Occipital lobe (tissue), 3 donors: ENCODE measurements at places on chromosomes 4 and X. TPM values are rescaled to one million over a fixed set of nuclear protein-coding genes. Genes with fewer than 3 reads are reported as not detected.

- no peak for DNase-seq
These were observed 209.5 kb downstream of the PARM1 start for GRCh38 chr4:75142382-75142781.

The CXorf65 gene
- total RNA-seq = not detected

The TMEM31 gene
- total RNA-seq = not detected

GRCh38 chrX:101483705-101484104 lies 1.6 kb upstream of the ARMCX4 start:
- no peak for DNase-seq

The FGFBP1 gene
- not detected for total RNA-seq

The UGT8 gene
- total RNA-seq = 5.1 TPM

The CFAP47 gene
- total RNA-seq = 2.2 TPM

DNA sequence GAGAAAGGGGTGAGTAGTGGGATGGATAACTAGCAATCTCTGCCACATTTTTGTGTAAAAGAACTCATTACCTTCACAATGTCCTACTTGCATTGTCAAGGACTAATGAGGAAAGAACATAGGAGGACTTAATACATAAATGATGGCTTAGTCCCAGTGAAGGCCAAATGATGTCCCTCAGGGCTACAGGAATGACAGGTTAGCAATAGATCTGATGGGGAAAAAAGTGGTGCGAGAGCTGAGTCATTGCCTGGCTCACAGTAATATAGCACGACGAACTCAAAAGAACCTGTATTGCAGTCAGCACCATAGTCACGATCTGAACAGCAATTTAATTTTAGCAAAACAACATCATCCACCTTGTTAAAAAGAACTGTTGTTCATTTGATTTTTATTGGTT lies 70.9 kb upstream of the ARHGAP36 start:
- DNase-seq = no peak

The SPANXA1 gene
- not detected for total RNA-seq

The VCX2 gene
- not detected for total RNA-seq

- no peak for DNase-seq
These were observed 13.8 kb upstream of the FGFBP2 start for GRCh38 chr4:15976456-15977447.

DNA sequence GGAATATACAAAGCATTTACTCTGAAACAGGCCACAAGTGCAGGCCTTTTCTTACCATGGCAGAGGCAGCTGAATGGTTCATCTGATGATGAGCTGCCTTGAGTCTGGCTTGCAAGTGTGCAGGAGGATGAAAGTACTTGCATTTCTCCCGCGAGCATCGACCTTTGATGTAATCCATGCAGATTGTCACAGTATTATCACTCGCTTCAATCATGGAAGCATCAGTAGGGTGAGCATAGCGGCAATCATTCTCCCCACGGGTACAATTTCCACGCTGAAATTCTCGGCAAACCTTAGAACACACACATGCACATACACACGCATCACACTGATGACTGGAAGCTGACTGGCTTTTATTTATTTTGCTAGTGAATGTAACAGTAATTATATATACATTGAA lies 98.0 kb downstream of the MBNL3 start:
- no peak for DNase-seq

DNA sequence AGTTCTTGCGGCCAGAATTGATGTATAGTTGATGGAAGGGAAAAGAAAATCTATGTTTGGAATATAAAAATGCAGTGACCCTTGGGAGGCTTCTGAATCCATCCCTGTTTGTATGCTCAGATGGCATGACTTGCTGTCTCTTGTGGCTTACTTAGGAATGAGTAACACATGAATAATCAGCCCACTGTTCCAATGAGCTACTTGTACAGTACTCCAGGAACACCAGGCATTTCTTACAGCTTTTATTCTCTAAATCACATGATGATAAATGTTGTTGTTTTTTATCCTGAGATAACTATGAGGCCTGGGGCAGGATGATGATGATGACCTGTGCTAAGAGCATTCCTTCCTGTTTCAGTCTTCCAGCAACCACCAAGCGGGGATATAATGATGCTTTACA lies 18.9 kb downstream of the TMPRSS11E start:
- no peak for DNase-seq

- no peak for DNase-seq
These were observed 7.6 kb downstream of the SLC25A43 start for GRCh38 chrX:119406776-119407175.

DNA sequence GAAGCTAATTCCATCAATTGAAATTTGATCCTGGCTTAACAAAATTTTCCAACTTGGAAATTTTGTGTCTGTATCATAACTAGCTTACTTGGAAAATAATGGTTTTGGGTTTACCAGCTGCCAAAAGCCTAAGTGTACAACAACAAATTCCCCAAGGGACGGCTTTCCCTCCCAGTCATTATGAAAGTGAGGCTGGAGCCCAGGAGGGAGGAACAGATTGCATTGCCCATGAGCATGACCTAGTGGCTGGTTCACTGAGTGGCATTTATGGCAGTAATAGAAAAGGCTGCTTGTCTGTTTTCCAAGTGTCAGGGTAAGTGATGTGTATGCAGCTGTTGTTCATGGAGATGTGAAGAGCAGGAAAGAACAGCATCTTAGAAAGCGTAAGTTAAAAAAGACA lies 70.8 kb upstream of the HHIP start:
- DNase-seq = peak; percentile 10
